ENCODE measurements at places on chromosomes 2 and 18. TPM values are rescaled to one million over a fixed set of nuclear protein-coding genes. Genes with fewer than 3 reads are reported as not detected.

The PROC gene
- not detected for total RNA-seq

The EGR4 gene
- total RNA-seq: not detected

The WDCP gene
- total RNA-seq: 7.1 TPM

The FOXI3 gene
- total RNA-seq: not detected

The MOCOS gene
- 0.49 TPM for total RNA-seq

The HADHA gene
- 115 TPM for total RNA-seq

The UCN gene
- total RNA-seq: 3.9 TPM

The GALNT13 gene
- 2.5 TPM for total RNA-seq

The GPR39 gene
- not detected for total RNA-seq

The DGKD gene
- 20.2 TPM for total RNA-seq
